Stimulated activated CD4-positive, alpha-beta T cell treated with anti-CD3 and anti-CD28 coated beads, TNF-alpha, amount 100 ng/mL, for 24 hours (primary cell): ENCODE measurements at places on chromosomes 2 and 18.

GRCh38 chr2:8491296-8492027 is 190.4 kb upstream of the ID2 start:
- DNase-seq: no peak

DNA sequence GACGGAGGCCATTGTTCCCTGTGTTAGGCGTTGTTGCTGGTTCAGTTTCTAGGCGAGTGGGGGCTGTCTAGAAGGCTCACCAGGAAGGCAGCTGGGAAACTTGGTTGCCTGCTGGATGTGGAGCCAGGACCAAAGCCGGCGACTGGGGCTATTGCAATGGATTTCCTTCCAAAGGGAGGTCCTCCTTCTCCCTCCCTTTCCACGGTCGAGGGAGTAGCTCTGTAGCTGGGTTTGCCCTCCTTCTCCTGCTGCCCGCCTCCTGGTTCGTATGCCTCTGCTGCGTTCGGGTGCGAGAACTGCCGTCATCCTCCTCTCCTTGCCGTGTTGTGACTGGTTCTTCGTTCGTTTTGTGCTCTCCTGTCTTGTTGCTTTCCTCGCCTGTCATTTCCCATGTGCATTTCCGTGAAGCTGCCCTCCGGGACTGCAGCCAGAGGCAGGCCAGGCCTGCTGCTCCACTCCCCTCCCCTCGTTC is 203.4 kb downstream of the NEDD4L start:
- no peak for DNase-seq

GRCh38 chr2:54336136-54336976 is 80.3 kb upstream of the TSPYL6 start:
- no peak for DNase-seq

- DNase-seq: no peak
Observed at GRCh38 chr2:204226305-204226880, 289.8 kb downstream of the ICOS start.

DNA sequence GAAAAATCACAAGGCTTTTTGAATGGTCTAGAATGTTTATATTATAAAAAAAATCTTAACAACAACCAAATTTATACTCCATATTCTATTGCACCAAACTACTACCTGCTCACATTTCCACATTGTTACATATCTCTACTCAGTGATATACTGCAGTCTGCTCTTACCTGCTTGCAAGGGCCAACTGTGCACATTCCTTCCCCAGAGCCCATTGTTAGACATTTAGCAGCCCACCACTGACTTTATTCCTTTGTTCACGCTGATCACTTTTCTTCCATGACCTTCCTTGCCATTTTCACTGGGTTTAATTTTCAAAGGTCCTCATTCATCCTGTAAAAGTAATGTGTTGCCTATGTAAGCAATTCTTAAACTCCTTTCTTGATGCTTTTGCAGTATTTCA is 109.7 kb upstream of the KCNJ3 start:
- no peak for DNase-seq

GRCh38 chr2:225052703-225053102 is 10.4 kb upstream of the DOCK10 start:
- DNase-seq: no peak

DNA sequence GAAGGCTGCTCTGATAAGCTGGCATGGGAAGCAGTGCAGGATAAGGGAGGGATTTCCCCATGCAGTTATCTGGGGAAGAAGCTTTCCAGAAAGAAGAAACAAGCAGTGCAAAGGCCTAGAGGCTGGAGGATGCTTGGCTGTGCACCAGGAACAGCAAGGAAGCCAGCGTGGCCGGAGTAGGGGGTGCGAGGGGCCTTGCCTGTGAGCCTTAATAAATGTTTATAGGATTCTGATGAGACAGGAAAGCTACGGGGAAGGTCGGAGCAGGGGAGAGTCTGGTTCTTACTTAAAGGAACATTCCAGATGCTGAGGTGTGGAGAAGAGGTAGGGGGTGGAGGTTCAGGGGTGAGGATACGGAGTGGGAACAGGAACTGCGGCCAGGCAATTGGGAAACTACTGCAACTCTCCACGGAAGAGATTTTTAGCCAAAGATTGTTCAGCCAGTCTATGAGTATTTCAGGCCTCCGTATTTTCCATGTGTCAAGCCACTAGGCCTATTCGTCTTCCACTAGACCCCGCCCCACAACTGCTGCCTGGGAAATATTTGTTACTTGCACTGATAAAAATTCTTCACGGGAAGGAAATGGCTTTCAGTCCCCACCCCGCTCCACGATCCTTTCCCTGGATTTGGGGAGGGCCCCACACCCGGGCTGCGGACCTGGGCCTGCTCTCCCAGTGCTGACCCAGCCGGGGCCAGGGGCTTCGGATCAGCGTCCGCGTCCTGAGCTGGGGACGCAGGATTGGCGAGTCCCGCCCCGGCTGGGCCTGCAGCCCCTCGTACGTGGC is 516 bp downstream of the EIF2AK2 start:
- no peak for DNase-seq

- no peak for DNase-seq
Observed at GRCh38 chr2:233142355-233142897, 82.3 kb downstream of the INPP5D start.

GRCh38 chr2:21820271-21820670 is 696.5 kb downstream of the TDRD15 start:
- DNase-seq: no peak

DNA sequence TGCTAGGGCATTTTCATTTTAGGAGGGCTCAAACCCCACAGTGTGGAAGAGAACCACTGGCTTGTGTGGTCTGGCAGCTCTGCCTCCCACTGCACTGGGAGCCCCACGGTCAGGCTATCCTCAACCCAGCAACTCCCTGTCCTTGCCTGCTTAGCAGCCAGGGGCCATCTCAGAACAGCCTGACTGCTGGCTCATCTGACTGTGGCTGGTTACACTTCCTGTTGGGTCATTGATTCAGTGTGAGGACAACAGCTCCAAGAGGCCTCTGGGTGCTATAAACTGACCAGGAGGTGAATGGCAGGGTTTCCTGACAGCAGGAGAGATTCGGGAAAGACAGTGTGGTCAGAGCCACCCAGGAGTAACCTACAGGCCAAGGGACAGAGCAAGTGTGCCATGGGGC is 40.1 kb downstream of the AMER3 start:
- DNase-seq: no peak

DNA sequence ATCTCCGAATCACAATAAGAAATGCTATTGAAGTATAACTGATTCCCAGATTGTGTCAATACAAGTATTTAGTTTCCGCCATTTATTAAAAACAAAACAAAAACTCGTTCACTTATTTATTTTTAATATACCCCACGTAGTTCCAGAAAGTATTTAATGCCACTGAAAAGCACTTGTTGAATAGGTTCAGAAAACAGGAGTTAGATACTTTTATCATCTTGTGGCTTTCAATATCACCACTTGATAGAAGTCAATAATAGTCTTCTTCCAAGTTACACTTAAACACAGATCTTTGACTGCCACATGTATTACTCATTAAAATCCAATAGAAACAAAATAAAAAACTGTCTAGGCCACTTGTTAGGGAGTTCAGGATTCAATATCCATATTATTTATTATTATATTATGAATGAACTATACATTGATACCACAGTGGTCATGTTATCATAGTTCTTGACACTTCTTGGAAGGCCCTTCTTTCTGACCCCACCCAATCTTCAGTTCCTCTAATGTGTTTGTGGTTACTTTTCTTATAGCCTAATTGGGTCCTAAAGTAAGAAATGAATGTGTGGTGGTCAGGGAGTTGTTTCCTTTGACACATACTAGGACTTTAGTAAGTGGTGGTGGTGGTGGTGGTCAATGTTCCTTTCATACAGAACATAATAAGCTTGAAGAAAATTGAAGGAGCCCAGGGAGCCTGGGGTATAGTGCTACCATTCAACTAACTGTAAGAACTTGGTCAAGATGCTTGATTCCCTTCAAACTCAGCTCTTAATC is 221.3 kb upstream of the ITGA4 start:
- no peak for DNase-seq

- DNase-seq: no peak
Observed at GRCh38 chr18:58670404-58671110, 708 bp upstream of the MALT1 start.

DNA sequence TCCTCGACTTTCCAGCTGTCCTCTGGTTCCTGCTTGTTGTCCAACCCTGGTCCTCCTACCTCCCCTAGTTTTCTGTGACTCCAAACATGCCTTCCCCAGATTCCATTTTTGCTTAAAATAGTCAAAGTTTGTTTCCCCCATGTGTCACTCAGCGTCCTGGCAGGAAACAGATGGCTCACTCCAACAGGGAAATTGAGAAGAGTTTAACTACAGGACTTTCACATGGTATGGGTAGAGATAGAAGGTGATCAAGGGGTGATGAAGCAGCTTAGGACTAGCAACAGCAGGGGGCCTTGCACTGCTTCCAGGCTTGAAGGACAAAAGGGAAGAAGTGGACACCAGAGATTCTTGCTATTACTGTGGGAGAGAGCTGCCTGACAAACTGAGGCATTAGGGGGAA is 6.1 kb upstream of the CUL3 start:
- no peak for DNase-seq

DNA sequence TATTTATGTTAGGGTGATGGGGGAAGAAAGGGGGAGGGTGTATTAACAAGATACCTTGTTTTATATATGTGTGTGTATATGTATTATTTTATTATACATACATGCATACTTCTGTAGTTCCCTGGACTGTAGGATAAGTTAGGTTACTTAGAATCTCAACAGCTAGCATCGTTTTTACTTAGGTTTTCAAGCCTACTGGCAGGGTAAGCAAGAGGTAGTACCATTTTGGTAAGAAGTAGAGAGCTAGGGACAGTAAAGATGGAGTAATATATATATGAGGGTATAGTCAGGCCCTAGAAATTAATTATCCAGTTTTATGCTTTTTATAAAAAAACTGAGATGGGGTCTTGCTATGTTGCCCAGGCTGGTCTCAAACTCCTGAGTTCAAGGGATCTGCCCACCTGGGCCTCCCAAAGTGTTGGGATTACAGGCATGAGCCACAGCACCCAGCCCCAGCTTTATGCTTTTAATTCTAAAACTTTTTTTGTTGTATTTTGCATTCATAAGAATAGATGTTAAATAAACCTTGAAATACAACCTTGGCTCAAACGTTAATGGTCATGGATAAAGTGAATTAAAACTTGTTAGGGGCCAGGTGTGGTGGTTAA is 13.2 kb downstream of the MSH6 start:
- DNase-seq: no peak

GRCh38 chr2:54949431-54949830 is 100.8 kb downstream of the RTN4 start:
- no peak for DNase-seq

DNA sequence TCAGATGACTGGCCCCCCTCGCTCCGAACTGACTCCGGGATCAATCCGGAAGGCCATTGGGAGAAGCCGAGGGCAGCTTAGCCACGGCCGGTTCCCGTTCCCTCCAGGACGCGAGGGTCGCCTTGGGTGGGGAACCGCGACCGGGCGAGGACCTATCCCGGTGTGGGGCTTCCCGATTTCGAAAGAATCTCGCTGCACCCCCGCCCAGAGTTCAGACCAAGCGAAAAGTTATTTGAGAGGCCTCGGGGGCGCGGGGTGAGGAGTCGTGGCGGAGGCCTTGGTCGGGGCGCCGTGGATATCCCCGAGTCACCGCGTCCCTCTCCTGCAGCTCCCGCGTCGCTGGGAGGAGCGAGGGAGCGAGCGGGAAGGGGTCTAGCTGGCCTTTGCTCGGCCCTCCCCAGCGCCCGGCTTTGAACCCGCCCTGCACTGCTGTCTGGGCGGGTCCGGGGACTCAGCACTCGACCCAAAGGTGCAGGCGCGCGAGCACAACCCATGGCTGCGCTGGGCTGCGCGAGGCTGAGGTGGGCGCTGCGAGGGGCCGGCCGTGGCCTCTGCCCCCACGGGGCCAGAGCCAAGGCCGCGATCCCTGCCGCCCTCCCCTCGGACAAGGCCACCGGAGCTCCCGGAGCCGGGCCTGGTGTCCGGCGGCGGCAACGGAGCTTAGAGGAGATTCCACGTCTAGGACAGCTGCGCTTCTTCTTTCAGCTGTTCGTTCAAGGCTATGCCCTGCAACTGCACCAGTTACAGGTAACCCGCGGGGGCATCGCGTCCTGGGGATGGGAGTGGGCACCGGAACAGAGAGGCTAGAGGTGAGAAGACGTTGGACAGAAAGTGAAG is at the start of gene CYP27A1:
TSS of gene CYP27A1 (plus strand) at position 457 of the 837 bp plus-strand sequence. CDS start at position 493, 36 bp downstream.
- no peak for DNase-seq

DNA sequence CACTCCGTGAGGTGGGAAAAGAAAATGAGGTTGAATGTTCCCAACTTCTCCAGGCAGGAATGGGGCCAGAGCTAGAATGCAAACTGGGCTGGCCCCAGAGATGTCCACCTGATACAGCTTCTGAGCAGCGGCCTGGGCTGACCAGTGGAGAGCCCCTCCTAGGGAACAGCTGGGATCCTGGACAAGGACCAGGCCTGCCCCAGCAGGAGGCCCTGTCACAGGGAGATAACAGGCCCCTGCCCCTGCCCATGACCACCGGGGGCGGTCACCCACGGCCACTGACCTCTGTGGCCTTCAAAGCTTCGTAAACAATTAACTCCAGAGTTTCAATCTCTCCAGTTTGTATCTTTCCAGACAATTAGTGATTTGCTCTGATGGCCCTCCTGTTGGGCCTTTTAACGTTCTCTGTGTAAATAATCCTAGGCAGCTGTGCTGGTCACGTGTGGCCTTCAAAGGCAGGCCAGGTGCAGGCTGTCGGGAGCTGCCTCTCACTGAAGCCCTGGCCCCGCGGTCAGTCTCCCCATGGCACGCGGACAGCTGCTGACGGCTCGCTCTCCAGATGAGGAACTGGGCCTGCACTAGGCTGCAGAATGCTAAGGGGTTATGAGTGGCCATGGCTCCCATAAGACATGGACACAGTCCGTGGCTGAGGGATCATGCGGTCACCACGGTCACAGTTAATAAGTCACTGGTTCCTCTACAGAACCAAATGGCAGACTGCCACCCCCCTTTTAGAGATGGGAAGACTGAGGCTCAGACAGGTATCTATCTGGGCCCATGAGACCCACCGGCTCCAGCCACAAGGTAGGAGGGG is 9.2 kb downstream of the HS6ST1 start:
- DNase-seq: no peak

DNA sequence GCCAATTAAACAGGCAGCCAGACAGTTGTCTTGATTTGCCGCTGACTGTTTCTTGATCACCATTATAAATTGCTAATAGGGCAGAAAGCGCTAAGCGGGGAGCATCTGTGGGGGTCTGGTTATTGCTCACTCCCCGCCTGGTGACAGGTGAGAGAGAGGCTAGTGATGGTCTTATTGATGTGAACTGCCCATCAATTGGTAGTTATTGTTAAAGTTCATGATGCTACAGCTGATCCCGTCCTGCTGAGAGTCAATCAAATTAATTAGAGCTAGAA is 148.5 kb downstream of the LNPK start:
- DNase-seq: no peak

DNA sequence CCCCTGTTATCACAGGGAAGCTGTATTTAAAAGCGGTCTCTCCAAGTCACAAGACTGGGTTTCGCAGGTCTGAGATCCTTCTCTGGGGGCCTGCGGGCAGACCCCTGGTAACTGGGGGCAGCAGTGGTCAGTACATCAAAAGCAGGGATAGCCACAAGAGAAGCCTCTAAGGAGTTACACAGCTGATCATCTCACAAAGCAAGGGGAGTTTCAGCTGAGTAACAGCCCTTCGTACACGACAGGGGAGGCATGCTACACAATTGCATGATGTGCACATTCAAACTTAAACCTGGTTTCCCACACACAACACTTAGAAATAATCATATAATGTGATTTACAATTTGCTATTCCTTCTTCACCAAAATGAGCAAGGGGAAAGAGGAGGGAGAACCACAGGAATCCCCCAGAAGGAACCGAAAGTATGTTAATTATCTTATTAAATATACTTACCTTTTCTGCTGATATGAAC is 87.5 kb downstream of the TMEM131 start:
- DNase-seq: no peak

- no peak for DNase-seq
Observed at GRCh38 chr2:139992711-139993345, 1212.6 kb upstream of the NXPH2 start.
